HepG2 (cell line): ENCODE measurements at places on chromosomes 13 and 19.
A peak's percentile ranks its signal among the peaks of the same experiment; 100 is the strongest.

DNA sequence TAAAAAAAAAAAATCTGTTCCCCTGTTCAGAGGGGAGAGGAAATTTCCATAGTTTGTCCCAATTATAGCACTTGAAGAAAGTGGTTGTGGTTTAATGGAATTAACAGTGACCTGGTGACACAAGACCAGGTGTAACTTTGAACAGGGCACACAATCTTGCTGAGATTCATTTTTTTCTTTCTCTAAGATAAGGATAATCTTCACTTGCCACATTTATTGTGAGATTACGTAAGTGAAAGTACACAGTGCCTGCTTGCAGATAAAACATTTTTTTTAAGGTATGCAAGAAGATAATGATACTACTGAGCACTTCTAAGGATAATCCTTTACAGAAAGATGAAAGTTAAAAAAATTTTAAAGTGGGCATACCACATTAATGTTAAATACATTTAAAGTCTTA is 448.1 kb downstream of the DIAPH3 start:
- DNase-seq, result no peak

DNA sequence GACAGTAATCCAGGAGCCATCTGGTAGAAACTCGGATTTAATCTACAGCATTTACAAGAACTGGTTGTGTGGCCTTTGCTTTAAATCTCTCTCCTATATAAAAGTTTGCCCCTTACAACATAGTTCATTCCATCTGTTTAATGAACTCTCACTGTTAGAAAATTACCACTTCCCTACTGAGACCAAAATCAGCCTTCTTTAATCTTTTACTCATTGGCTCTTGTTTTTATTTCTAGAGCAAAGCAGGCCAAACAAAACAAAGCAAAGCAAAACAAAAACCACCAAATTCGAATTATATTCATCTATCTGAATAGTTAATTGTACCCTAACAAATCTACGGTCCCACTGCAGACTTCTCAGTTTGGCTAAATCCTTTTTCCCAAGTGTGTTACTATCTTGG is 127.0 kb downstream of the UGGT2 start:
- DNase-seq, result no peak

GRCh38 chr13:113759525-113760137 is 605 bp downstream of the TMEM255B start:
- DNase-seq, result no peak

DNA sequence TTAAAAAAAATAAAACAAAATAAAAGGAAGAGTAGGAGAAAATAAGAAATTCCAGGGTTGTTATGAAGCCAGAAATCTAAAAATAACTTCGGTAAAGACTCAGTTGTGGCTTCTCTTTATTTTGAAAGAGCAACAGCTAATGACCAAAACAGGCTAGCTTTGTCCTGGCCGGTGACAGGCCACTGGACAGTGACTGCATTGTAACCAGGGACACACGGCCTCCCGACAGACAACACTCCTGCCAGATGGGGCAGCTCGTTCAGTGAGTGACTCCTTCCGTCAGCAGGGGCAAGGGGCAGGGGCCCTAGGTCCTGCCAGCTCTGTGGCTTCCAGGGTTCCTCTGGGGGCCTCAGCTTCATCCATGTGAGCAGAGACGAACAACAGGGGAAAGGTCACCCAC is 173.4 kb downstream of the KATNAL1 start:
- no peak for DNase-seq

GRCh38 chr13:38350114-38350617 is 515 bp downstream of the UFM1 start:
- peak; percentile 49 for DNase-seq

DNA sequence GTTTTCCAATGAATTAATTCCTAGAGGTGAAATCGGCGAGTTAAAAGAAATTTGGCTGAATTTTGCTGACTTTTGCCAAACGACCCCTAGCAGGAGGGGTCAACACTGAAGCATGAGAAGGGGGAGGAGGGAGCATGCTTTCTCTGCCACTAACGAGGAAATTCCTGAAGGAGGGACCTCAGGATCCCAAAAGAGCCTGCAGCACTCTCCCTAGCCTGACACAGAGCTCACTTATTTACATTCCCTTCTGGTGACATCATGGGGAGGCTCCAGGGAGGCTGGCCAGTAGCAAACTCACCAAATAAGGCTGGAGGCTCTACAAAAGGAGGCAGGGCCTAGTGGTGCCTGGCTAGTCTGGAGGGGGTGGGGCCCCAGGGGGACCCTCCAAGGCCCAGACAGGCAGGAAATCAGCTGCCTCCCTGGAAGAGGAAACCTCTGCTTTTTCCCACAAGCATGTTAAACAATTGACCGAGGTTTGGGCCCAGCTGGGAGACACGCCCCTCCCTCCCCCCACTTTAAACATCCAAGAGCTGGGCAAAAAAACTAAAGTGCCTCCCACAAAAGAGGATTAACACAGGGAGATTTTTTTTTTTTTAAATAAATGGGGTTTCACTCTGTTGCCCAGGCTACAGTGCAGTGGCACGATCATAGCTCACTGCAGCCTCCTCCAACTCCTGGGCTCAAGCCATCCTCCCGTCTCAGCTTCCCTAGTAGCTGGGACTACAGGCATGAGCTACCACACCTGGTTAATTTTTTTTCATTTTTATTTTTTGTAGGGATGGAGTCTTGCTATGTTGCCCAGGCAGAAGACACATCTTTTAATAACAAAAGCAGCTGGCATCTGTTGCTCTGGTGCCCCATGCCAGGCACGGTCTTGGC is 2.1 kb downstream of the DAPK3 start:
- DNase-seq, result peak; percentile 98

GRCh38 chr19:5850189-5850588 is 1.1 kb downstream of the FUT3 start:
- no peak for DNase-seq

DNA sequence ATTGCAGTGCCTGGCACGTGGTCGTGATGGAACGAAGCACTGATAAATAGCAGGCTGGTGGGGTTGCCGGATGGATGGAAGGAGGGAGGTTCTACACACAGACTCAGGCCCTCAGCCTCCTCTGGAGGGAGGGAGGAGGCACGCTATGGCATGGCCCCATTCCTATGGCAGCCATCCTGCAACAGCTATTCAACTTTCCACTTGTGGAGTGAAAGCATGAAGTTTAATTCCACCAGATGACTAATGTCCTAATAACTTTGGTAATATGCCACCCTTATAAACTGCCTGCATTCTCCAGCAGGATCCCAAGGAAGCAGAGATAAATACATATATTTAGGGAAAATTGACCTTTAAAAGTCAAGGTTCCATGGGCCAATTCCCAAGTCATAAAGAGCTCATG is 92.4 kb downstream of the KL start:
- no peak for DNase-seq

DNA sequence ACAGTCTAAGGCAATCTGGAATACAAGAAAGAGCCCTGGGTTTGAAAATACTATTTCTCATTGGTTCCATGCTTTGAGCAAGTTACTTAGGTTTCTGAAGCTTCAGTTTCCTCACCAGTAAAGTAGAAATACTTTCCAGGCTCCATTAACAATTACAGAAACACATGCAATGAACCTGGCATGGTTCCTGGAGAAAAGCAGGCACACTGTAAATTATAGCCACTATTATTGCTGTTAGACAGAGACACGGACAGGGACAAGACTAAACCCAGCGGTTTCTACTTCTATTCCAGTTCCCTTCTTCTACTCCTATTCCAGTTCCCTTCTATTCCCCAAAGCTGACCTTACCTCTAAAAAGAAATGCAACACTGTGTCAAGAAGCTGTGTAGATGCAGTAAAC is 41.2 kb downstream of the MIPEP start:
- no peak for DNase-seq

DNA sequence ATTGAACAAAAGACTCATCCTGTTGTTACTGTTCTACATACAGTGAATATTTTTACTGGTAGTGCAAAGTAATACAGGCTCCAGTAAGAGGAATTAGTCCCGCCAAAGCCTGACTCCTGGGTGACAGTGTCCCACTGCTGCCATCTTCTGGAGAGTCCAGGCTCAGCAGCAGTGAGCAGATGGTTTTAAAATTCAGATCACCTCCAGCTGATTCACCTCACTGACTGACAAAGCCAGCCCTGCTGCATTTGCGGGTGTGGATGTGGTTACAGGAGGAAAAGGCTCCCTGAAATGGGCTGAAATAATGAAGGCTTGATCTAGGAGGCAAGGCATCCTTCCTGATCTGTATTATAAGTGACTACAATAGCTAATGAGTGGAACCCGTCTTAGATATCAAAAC is 18.3 kb downstream of the PABPC3 start:
- DNase-seq, result peak; percentile 62

DNA sequence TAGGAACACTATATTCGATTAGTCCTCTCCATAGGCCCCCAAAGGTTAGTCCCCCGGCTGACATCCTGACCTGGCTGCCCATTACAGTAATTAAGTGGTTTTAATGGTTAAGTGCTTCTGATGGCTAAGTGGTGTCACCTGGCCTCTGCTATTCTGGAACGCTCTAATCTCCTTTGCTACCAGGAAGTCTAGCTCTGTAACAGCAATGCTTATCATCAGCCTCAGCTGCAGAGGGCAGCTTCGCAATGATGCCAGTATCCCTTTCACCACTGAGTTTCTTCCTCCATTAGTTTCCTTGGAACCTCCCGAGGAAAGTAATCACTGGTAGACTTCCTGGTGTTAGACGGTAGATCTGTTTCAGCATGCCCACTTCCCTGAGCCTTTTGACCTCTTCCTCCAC is 8.6 kb upstream of the RNF6 start:
- DNase-seq, result no peak

GRCh38 chr13:51297556-51297955 is 41.9 kb upstream of the SERPINE3 start:
- no peak for DNase-seq

DNA sequence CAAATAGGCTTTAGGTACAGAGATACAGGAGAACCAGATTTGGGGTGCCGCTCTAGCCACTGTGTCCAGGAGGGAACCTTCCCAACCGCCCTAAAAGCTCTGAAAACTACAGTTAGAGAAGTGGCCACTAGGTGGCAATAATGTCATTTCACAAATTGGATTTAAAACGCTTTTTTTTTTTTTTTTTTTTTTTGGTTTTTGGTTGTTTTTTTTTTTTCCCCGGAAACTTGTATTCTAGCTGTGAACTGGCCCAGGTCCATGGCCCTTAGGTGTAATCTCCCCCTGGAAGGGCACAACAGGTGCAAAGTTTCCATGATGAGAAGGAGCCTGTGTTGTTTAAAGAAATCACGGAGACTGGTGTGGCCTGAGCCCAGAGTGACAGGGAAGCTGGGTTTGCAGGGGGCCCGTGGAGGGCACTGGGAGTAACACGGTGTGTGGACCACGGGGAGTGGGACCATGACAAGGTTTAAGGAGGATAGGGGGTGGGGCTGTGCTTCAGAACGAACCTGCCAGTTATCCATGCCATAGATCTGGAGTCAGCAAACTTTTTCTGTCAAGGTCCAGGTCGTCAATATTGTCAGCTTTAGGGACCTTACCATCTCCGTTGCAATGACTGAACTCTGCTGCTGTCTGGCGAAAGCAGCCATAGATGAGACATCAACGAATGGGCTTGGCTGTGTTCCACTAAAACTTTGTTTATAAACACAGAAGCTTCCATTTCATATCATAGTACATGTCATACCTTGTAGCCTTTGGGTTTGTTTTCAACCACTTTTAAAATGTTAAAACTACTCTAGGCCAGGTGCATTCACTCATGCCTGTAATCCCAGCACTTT is 10.1 kb downstream of the OR1I1 start:
- peak; percentile 66 for DNase-seq

DNA sequence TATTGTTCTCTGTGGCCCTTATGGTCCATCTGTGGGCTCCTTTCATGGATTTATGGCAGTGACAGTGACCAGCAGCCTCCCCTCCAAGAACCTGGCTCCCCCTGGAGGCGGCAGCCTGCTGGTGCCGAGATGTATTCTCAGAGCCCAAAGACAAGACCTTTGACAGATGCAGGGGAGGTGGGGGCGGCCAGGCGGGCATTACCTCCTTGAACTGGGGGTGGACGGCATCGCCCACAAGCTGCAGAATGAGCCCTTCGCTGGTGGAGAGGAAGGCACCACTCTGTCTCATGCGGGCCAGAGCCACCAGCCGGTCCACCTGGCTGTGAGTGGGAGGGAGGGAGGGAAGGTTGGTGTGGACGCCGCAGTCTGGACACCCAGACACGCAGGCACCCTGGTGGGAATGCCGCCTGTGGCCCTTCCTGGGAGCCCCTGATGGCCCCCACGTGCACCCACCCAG is 6.6 kb downstream of the ISOC2 start:
- peak; percentile 34 for DNase-seq

- peak; percentile 5 for DNase-seq
Measured at GRCh38 chr13:45873491-45874325, 22.2 kb upstream of the SIAH3 start.

DNA sequence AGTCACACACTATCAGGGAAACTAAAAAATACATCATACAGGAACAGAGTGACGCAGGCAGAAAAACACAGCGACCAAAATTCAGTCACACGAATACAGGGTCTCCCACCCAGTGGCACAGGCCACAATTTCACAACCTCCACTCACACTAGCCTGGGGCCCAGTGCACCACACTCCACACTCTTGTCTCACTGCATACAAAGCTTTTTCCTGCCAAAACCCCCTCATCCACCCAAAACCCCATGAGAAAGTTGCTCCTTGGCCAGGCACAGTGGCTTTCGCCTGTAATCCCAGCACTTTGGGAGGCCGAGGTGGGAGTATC is 1.2 kb downstream of the S1PR5 start:
- no peak for DNase-seq

GRCh38 chr13:40362502-40362901 is 303.9 kb downstream of the FOXO1 start:
- no peak for DNase-seq

DNA sequence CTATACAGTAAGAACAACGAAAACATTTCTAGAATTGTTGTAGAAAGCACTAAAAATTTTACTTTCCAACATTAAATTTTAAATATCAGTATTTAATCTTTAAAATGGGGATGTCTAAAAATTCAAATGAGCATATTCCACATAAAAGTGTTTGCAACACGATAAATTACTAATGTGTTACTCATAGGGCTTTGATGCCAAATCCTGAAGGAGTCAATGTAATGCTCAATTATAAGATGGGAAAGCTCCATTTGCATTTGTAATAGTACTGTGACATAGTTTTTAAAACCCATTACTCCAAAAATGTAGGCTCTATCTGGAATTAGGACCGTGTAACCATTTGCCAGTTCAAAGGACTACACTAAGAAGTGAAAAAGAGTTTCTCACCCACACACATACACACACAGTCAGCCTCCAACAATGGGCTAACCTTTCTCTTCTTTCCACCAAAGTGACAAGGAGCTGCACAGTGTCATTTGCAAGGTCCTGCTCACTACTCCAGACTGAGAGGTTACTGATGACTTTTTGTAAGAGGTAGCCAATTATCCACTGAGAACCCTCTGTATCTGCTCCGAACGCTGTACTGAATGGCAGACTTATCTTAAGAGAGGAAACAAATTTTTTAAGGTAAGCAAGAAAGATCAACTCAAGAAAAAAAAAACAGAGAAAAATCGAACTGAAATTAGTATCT is 26.1 kb upstream of the EEF1AKMT1 start:
- no peak for DNase-seq

DNA sequence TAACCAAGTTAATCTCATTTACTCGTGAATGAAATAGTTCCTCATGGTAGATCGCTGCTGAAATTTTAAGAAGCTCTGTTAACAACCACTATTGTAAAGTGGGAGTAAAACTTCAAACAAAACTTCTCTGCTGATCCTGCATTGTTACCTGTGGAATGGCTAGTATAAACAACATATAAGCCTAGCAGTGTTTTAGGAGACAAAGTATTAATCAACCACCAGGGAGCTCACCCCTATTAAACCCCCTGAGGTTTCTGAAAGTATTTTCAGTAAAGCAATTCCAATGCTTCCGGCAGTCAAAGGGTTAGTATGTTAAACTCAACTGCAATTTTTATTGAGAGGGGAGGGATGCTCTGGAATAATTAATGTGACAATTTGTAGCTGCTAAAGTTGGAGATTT is 30.0 kb upstream of the PCDH17 start:
- no peak for DNase-seq
